ENCODE measurements at places on chromosomes 6 and 20.

- no peak for DNase-seq
These were observed 14.6 kb downstream of the TSPYL4 start for GRCh38 chr6:116239256-116239655.

DNA sequence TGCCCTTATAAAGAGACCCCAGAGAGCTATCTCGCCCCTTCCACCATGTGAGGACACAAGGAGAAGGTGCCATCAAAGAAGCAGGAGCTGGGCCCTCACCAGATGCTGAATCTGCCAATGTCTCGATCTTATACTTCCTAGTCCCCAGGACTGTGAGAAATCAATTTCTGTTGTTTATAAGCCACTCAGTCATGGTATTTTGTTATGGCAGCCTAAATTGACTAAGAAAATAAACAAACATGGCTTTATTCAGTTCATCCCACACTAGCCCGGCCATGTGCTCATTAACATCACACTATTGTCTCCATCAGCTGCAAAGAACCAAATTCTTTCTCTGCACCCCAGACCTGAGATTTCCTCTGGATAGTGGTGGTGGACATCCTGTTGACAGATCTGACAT is 302.4 kb downstream of the PTPRT start:
- no peak for DNase-seq

- DNase-seq: peak; percentile 74
These were observed 101.5 kb upstream of the MARCKS start for GRCh38 chr6:113755449-113756289.

DNA sequence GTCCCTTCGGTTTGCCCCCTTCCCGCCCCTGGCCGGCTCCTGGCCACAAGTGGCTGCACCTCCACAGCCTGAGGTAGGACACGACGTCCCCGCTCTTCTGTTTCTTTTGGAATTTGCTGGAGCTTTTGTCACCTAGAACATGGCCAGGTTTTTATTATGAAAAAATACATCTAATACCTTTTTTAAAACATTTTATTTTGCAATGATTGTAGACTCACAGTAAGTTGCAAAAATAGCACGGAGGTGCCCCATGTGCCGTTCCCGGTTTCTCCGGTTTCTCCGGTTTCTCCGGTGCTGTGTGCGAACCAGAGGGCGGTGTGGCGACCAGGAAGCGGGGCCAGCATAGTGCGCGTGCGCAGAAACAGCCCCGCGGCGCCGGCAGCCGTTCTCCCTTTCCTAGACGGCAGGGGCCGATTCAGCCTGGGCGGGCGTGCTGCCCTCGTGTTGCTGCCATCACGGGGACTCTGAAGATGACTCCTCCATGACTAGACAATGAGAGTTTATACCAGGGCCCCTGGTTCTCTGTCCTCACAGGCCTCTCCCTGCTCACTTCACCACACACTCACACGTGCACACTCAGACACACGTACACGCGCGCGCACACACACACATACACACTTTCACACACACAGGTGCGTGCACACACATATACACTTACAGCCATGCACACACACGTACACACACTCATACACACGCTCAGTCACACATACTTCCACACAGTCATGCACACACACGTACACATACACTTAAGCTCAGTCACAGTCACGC is 102.1 kb downstream of the TMEM242 start:
- DNase-seq: peak; percentile 47

DNA sequence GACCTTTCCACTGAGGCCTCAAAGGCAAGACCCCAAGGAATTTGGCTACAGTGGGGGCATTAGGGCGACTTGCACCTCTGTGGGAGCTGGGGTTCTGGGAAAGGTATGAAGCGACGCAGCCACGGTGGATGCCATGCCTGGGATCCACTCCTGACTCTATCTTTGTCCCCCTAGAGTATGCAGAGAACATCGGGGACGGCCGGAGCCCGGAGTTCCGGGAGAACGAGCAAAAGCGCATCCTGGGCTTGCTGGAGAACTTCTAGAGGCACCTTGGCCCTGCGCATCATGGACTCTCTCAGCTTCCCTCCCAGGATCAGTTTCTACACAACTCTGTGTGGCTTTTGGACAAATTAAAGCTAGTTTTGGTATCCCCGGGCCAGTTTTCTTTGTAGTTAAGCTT is 31.2 kb upstream of the VSTM2L start:
- DNase-seq: no peak

DNA sequence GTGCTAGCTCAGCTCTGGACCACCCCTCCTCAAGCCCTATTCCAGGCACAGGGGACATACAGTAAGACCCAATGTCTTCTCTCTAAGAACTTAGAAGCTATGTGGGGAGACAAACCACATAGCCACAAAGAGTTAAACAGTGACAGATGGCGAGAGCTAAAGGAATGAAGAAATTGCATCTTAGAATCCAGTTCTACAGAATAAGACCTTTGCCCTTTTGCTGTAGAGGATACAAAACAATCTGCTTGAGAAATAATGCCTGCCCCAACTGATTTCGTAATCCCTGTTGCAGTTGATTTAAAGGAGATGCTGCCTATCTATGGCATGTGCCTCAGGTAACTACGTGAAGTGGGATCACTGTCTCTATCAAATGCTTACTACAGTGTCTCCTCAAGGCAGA is 31.2 kb downstream of the TNFRSF21 start:
- DNase-seq: no peak

- DNase-seq: peak; percentile 56
These were observed 5.1 kb upstream of the TCEA2 start for GRCh38 chr20:64057628-64058498.
